Sciatic nerve (tissue), 2 donors: ENCODE measurements at places on chromosomes 6 and 20. TPM values are rescaled to one million over a fixed set of nuclear protein-coding genes. Genes with fewer than 3 reads are reported as not detected.

Gene SLA2
- total RNA-seq = 0.49 TPM

Gene ATP6V1G2
- total RNA-seq = 4.8 TPM

Gene SAMD5
- 4.5 TPM for total RNA-seq

Gene RFX6
- total RNA-seq = not detected

Gene OR12D3
- total RNA-seq = not detected
